AML-193 (cell line): ENCODE measurements at places on chromosomes 11 and 22.

DNA sequence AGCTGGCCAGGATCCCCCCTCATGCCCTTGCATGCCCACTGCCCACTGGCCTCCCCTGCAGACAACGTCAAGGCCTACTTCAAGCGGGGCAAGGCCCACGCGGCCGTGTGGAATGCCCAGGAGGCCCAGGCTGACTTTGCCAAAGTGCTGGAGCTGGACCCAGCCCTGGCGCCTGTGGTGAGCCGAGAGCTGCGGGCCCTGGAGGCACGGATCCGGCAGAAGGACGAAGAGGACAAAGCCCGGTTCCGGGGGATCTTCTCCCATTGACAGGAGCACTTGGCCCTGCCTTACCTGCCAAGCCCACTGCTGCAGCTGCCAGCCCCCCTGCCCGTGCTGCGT, 7.9 kb downstream of the AIP start:
- DNase-seq, result no peak

DNA sequence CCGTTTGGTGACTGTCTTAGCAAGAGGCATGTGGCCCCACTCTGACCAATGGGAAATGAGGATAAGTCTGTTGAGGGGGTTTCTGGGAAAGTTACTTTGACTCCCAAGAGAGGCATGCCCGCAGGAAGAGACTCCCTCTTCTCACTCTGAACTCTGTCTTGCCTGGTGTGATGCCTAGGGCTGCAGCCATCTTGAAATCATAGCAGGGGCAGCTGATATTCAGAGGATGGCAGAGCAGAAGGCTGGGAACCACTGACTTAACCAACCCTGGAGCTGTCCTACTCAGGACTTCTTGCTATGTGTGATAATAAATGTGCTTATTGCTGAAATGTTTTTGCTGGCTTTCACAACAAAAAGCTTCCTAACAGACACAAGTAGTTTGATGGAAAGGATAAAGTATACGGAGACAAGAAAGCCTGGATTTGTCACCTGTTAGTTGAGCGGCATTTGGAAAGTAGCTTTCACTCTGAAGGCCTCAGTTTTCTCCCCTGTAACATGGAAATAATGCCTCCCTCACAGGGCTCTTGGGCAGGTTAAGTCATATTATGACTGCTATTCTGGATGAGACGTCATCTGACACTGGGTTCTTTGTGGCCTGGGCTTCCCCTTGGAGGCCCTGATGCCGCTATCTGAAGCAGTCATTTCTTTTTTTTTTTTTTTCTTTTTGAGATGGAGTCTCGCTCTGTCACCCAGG, 128.5 kb downstream of the CEP164 start:
- no peak for DNase-seq

DNA sequence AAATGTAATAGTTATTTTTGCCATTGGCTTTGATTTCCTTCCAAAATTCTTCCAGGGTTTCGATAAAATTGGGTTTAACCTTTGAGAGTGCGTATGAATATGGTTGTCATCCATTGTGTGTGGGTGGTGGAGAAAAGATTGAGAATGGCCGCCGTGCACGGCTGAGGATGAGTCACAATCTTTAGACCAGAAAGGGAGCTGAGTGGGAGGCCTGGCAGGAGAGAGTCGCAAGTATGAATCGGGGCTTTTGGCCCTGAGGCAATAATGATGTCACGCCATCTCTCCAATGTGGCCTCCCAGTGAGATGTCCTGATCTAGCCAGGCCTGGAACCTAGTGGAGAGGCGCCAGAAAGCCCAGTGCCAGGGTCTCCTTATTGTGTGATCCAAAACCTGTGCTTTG, 33.1 kb upstream of the SMPD1 start:
- no peak for DNase-seq

GRCh38 chr22:40325315-40325714, 21.0 kb upstream of the ADSL start:
- no peak for DNase-seq

GRCh38 chr11:100681064-100681502, 6.0 kb upstream of the ARHGAP42 start:
- peak; percentile 53 for DNase-seq

DNA sequence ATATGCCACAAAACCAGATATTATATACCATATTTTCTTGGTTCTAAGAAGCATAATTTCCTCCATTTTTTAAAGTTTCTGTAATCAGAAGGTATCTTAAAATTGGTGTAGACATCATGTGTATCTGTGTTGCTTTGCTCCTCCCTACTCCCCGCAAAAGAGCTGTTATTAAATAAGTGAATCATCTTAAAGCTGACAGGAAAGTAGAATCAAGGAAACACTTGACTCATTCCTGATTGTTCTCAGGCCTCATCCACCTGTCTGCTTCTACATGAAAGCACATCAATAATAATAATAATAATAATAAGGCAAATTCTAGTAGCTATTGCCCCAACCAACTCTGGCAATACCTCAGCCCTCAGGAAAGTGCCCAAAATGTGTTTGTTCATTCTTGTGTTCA, 26.2 kb upstream of the GUCY1A2 start:
- DNase-seq, result no peak

DNA sequence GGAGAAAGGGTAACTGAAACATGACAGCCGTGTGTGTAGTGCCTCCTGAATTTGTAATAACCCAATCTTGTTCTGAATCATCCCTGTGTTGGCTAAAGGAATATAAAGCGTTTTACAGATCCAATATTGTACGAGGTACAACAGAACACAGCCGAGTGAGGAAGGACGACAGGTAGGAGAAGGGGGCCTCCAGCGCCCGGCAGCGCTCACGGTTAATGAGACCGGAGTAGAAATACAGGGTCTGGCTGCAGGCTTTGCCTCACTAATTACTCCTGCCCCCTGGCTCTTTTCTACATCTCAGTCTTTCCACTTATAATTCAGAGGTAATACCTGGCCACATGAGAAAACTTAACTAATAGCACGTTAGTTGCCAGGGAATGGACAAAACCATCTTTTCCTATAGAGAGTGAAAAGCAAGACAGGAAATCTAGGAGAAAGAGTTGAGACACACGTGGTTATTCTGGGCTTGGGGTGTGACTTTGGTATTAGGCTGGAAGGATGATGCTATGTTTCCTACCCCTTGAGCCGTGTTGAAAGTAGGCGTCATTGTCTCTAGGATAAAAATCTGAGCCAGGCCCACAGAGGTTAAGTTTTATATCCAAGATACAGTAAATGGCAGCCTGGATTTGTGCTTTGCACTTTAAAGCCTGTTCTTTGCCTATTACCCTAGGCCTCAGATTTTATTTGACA, 54.1 kb downstream of the GRIK4 start:
- no peak for DNase-seq

DNA sequence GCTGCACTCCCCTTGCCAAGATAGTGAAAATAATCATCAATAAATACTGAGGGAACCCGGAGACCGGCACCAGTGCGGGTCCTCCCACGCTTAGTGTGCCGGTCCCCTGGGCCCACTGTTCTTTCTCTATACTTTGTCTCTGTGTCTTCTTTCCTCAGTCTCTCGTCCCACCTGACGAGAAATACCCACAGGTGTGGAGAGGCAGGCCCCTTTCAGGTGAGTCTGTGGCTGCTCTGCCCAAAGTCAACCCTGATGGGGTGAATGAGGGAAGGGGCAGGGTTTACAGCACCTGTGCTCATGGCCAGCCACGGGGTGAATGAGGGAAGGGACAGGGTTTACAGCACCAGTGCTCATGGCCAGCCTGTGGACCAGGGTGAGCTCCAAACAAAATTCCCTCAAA, 4.7 kb downstream of the BET1L start:
- no peak for DNase-seq

GRCh38 chr11:86719781-86720463, 47.5 kb upstream of the ME3 start:
- no peak for DNase-seq

- no peak for DNase-seq
Measured at GRCh38 chr22:25051983-25052710, 99.6 kb downstream of the KIAA1671 start.

DNA sequence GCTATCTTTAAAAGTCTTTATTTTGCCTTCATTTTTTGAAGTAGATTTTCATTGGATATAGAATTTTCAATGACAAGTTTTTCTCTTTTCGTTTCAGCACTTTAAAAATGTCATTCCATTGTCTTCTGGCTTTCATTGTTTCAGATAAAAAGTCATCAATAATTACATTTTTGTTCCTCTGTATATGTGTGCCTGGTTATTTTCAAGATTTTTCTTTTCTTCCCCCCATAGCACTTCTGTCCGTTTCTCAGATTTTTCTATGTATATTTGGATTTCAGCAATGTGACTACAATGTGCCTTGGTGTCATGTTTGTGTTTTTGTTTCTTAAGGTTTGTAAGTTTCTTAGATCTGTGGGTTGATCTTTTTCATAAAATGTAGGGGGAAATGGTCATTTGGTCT, 66.3 kb upstream of the HSD17B12 start:
- DNase-seq, result no peak

DNA sequence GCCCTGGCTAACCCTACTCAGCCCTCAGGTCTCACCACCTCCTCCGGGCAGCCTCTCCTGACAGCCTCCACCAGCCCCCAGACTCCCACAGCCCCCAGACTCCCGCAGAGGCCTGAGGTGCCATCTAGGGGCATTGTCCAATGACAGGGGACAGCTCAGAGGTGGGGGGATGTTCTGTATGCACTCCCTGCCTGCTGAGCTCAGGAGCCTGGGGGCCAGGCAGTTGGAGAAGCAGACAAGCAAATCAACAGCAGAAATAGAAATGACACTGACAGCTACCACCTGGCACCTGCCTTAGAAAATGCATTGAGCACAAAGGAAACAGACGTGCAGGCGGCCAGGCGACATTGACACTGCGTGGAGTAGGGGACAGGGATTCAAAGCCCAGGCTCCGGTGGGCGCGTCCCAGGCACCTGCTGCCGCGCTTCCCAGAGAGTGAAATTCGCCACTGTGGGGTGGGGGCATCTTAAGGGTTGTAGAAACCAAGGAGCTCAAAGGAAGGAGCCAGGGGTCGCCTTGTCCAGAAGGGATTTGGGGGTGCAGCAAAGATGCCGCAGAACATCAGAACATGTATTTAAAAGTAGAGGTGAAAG, 22.5 kb upstream of the WNT7B start:
- DNase-seq, result no peak

- no peak for DNase-seq
Measured at GRCh38 chr11:76119779-76120178, 86.5 kb downstream of the WNT11 start.

DNA sequence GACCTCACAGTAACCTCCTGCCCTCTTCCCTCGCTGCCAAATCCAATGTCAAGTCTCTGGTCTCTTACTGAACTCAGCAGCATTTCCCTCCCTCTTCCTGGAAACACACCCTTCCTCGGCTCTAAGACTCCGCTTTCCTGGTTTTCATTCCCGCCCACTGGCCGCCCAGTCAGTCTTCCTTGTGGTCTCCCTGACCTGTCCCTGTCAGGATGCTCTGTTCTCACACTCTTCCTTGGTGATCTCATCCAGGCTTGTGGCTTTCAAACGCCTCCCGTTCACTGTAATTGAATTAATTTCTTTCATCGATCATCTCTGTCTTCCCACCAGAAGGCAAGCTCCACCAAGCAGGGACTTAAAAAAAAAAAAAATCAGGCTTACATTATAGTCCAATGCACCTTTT, 33.5 kb downstream of the MYO18B start:
- DNase-seq, result no peak

GRCh38 chr11:123640677-123641494, 13.5 kb downstream of the SCN3B start:
- peak; percentile 49 for DNase-seq

DNA sequence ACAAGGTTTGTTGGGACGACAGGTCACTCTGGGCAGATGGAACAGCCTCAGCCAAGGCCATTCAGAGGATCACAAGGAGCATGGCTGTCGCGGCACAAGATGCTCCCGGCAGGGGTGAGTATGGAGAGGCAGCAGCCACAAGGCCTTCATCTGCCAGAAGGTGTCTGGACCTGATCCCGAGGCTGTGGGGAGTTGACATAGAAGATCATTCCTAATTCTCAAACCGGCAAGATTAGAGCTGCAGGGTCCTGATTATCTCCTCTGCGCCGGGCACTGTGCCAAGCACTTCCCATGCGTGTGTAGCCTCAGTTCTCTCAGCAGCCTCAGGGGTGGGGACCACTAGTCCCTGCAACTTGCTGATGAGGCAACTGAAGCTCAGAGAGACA, 32.3 kb upstream of the RFPL3 start:
- DNase-seq, result no peak

DNA sequence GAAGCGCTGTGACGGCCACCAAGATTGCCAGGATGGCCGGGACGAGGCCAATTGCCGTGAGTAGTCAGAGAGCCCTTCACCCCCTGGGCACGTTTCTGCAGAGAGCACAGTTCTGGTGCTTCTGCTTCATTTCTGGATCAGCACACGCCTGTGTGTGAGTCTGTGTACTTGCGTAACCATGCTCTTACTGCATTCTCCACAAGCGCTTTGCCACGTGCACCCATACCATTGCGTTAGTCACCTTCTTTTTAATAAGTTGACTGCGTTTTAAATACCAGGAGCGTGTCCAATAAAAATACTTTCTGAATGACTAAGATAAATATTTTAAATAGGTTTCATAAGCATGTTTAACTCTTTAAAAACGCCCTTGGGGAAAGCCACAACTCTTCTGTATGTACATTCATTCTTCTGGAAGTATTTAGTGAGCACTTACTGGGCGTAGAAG, 143.0 kb upstream of the SORL1-AS1 start:
- no peak for DNase-seq

DNA sequence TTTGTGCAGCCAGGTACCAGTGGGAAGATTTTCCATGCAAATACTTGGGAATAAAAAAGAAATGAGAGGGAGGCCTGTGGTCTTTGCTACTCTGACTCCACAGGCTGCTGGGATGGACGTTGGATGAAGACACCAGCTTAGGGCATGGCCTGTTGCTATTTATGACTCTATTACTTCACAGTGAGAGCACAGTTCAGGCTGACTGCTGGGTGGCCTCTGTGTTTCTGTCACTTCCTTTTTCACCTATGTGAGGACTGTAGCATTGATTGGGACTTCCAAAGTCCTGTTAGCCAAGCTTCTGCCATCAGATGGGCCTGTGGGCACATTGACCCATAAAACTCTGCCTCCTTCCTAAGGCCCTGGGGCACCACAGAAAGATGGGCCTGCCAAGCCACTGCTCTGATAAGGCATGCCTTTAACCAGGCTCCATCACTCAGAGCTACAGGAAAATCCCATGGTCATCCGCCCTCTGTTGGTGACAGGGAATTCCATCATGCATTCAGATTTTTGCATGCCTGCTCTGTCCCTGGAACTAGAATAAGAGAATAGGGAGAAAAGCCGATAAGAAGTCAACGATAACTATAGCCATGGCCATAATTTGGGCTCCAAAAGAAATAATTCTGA, 64.6 kb downstream of the KCNJ1 start:
- no peak for DNase-seq

DNA sequence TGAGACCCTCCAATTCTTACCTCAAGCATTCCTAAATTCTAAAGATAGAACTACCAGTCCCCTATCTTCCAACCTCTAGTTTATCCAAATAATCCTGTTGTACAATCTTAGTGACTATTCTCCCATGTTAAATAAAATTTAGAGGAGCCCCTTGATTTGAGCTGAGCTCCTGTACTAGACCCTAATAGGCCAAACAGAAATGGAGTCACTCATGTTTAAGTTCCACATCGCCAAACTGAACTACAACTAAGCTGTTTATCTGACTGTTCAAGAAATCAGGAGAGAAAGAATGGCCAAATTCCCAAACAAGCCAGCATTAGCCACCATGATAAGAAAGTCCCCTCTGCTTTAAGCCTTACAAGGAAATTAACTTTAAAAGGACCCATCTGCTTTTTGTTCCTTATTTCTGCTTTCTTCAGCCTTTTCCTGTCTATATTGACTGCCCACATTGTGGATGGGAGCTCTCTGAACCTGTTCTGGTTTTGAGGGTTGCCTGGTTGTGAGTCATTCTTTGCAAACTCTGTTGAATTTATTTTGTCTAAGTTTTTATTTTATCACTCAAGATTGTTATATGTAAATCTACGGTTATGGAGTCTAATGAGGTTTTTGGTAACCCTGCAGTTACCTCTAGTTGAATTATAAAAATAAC, 90.4 kb downstream of the TTC28 start:
- peak; percentile 33 for DNase-seq
